ENCODE measurements at places on chromosomes 3 and 15. TPM values are rescaled to one million over a fixed set of nuclear protein-coding genes. Genes with fewer than 3 reads are reported as not detected.

Gene GNB4
- total RNA-seq: 44.3 TPM

Gene KCNAB1
- 0.90 TPM for total RNA-seq

Gene ROBO1
- total RNA-seq: 50.9 TPM

Gene CADM2
- total RNA-seq: not detected

Gene ANAPC13
- 49.2 TPM for total RNA-seq

Gene SCAANT1
- total RNA-seq: not detected

Gene RBM15B
- total RNA-seq: 19.3 TPM

Gene C3orf85
- total RNA-seq: not detected

Gene IL5RA
- not detected for total RNA-seq

Gene PDIA5
- 31.4 TPM for total RNA-seq

Gene JAGN1
- 42.9 TPM for total RNA-seq

Gene CRYGS
- total RNA-seq: 1.6 TPM

Gene STAC
- 2.2 TPM for total RNA-seq

Gene CCDC54
- not detected for total RNA-seq

Gene NMNAT3
- 0.93 TPM for total RNA-seq

Gene SERINC4
- total RNA-seq: not detected

Gene SKOR1
- total RNA-seq: not detected

Gene CCRL2
- total RNA-seq: not detected

Gene WNT5A
- 1.3 TPM for total RNA-seq

Gene ACSBG1
- total RNA-seq: 5.5 TPM

Gene GHSR
- not detected for total RNA-seq

Gene INKA1
- 6.9 TPM for total RNA-seq

Gene DAZL
- total RNA-seq: not detected

Gene MAP6D1
- total RNA-seq: 5.7 TPM

Gene GPR87
- not detected for total RNA-seq

Gene HTR3E
- not detected for total RNA-seq

Gene CFAP161
- 0.29 TPM for total RNA-seq

Gene FBXO40
- 0.08 TPM for total RNA-seq

Gene ADAMTS17
- 2.4 TPM for total RNA-seq

Gene ZNF860
- 3.9 TPM for total RNA-seq

Gene SPTSSB
- total RNA-seq: not detected

Gene MEX3B
- total RNA-seq: 1.1 TPM

Gene CPEB1
- total RNA-seq: 19.1 TPM

Gene GP9
- not detected for total RNA-seq

Gene CDHR4
- not detected for total RNA-seq

Gene CHL1
- total RNA-seq: 106 TPM

Gene DPPA2
- not detected for total RNA-seq

Gene PLA2G4F
- not detected for total RNA-seq
